ENCODE measurements at places on chromosomes 6 and 20.
A peak's percentile ranks its signal among the peaks of the same experiment; 100 is the strongest.

DNA sequence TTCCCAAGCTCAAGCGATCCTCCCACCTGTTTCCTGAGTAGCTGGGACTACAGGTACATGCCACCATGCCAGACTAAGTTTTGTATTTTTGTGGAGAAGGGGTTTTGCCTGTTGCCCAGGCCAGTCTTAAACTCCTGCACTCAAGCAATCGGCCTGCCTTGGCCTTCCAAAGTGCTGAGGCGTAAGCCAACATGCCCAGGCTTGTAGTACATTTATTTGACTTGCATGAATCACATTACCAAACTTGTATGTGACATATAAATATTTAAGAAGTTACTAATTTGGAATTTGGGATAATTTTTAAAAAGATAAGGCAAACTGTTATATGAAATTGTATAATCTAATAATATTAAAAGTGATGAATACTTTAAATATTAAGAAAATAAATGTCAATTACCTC lies 157.6 kb downstream of the MCHR2 start:
- no peak for DNase-seq

DNA sequence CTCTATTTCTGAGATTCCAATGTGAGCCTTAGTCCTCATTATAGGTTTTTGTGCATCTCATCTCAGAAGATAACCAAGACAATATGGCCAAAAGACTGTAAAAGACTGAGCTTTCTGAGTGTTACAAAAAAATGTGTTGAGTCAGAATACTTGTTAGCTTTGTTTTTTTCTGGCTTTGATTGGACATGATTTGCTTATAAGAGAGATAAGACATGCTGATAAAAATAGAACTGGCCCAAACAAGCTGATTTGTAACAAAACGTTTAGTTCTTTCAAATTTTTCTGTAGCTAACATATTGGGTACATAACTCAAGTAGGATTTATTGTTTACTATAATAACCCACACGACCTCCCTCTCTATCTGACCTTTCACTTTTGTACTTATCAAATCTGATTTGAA lies 32.9 kb downstream of the FILIP1 start:
- DNase-seq, result no peak

DNA sequence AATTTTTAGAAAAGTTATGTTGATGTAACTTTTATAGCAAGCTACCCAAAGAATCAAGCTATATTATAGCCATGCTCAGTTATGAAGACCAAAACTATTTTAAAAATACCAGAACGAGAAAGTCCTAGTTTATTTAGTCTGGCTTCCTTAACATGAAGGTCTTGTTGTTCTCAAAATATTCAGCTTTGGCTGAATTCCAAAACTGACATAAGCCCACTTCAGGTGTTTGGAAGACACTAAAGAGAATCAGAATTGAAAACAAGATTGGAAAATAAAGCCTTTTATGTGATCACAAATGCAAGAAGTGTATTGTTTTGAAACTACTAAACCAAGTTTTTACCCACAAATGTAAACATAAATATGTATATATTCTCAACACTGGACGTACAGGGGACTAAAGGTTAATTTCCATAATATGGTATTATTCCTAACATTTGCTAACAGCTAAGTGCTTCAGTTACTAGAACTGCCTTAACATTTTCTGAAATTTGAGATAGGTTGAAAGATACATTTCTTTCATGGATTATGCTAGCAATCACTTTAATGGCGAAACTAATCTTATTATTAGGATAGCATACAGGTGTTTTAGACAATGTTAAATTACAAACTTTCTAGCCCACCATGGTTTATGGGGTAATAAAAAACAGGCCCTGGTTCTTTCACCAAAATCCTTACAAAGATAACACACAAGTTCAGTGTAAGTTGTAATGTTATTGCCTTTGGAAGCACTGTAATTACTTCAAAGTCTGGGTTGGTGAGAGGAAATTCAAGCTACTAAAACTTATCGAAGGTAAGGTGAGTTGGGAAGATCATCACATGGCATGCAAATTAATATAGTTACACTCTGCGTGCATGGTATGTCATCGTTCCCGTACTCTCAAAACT lies 1.6 kb downstream of the MAP3K5 start:
- no peak for DNase-seq

DNA sequence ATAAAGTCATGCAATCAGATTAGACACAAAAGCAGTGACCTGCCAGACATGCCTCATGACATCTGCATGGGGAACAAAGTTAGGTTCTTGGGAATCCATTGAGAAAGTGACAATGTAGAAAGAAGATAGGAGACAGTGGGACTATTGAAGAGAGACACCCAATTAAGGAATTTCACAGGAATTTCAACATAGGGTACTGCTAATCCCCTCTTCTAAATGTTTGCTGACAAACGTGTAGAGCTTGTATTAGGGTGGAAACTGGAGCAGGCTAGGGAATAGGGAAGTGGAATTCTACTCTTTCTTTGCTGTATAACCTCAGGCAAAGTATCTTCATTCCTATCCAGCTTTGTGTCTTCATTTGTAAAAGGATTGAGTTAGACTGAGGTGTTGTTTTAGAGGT lies 409.4 kb upstream of the SASH1 start:
- DNase-seq, result no peak

- DNase-seq, result no peak
These were observed 17.6 kb upstream of the SNAI1 start for GRCh38 chr20:49964964-49965780.

DNA sequence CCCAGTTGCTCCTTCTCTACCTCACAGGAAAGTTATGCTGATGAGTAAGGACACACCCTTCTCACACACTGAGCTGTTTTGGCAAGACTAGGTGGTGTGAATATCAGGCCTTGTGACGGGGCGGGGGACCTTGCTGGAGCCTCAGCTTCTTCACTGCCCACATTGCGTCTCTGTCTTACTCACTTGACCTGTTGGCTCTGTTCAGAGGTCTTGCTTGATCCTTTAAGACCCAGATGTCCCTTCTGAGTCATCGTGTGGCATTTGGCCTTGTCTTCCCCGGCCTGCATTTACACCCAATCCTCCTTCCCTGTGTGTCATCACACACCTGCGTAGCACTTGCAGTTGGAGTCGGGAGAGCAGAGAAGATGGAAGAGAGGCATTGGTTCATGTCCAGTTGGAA lies 8.3 kb upstream of the PRND start:
- no peak for DNase-seq

DNA sequence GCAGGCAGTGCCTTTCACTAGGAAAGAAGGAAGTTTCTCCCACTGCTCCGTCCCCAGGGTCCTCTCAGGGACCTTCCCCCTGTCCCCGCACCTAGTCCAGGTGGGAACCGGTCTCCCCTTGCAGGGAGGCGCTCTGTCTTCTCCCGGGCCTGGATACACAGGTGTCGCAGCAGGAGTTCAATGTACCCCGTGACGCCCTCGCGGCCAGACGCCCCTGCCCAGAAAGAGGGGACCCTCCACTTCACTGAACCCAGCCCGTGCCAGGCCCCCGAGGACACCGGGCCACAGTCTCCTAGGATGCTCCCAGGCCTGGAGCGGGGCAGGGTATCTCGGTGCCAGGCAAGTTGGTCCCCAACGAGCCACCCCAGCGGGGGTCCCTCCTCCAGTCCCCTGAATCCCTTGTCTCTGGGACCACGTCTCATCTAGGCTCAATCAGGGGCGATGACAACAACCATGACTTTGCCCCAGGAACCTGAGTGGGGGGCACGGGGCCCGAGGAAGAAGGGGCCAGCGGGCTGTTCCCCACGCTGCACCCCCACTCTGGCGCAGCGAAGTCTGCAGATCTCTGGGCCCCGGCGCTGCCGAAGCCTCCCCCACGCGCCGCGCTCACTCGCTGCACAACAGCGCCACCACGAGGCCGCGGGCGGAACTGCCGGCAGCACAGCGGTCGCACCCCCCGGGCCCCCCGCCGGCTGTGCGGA lies 103.0 kb downstream of the EDN3 start:
- DNase-seq, result no peak

GRCh38 chr6:169292338-169293124 lies 38.9 kb upstream of the THBS2 start:
- DNase-seq, result peak; percentile 93

DNA sequence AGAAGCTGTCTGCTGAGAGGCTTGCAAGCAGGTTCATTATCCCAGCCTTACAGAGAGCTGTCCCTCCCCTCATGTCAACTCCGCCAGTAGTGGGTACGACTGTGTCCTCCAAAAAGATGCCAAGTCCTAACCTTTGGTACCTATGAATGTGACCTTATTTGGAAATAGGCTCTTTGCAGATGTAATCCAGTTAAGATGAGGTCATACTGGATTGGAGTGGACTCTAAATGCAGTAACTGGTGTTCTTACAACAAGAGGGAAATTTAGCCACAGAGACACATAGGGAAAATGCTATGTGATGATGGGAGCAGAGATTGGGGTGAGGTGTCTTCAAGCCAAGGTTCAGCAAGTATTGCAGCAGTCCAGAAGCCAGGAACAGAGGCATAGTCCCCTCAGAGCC lies 90.8 kb upstream of the FOXP4 start:
- DNase-seq, result no peak

GRCh38 chr20:44747166-44748004 lies 1.7 kb downstream of the KCNK15 start:
- no peak for DNase-seq

GRCh38 chr6:87900160-87900698 lies 147.4 kb upstream of the SPACA1 start:
- DNase-seq, result no peak

GRCh38 chr6:76697585-76697984 lies 625.1 kb upstream of the IMPG1 start:
- DNase-seq, result no peak

DNA sequence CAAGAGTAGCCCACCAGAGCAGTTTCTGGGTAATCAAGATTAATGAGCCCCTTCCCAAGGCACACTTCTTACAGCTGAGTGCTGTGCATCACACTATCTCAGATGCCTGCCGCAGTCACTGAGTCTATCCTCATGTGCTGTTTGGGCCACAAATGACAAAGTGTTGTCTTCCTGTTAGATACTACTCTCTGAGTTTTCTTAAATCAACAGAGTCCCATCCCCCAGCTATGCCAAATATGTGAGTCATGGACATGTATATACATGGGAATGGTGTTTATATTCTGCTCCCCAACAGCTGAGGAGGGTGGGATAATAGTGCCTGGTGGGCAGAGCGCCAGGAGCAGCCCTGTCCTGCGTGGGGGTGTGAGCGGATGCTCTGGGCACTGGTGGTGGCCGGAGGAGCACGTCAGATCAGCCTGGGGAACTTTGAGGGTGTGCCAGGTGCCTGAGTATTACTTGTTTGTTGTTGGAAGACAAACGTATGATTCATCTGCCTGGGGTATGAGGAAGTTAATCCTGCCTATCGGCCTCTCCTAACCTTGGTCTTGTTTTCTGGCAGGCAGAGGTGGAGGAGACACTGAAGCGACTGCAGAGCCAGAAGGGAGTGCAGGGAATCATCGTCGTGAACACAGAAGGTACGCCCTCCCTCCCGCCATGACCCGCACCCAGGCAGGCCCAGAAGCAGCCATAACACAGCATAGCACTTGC lies 9.6 kb downstream of the DYNLRB1 start:
- DNase-seq, result peak; percentile 98

DNA sequence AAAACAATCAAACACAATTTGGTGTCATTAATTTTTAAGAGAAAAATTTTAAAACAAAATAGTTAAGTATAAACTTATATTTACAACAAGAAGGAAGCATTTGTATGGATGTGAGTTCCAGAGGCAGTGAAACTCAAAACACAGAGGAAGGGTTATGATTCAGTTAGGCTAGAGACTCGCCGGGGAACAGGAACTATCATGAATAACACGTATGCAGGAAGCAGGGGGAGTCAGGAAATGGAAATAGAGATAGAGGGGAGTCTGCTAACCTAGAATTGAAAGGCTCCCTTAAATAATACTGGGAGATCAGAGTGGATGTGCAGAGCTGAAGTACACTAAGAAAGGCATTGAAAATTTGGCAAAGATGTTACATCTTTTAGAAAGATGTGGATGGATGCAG lies 14.2 kb upstream of the HLA-DRB1 start:
- DNase-seq, result no peak

GRCh38 chr20:43939762-43940121 lies 25.1 kb downstream of the TOX2 start:
- DNase-seq, result no peak

GRCh38 chr6:91442342-91442741 lies 855.5 kb upstream of the MAP3K7 start:
- DNase-seq, result no peak

- no peak for DNase-seq
These were observed 98.8 kb upstream of the CEP85L start for GRCh38 chr6:118750143-118750542.

- DNase-seq, result peak; percentile 57
These were observed 1.3 kb downstream of the NUP153 start for GRCh38 chr6:17705428-17705777.

DNA sequence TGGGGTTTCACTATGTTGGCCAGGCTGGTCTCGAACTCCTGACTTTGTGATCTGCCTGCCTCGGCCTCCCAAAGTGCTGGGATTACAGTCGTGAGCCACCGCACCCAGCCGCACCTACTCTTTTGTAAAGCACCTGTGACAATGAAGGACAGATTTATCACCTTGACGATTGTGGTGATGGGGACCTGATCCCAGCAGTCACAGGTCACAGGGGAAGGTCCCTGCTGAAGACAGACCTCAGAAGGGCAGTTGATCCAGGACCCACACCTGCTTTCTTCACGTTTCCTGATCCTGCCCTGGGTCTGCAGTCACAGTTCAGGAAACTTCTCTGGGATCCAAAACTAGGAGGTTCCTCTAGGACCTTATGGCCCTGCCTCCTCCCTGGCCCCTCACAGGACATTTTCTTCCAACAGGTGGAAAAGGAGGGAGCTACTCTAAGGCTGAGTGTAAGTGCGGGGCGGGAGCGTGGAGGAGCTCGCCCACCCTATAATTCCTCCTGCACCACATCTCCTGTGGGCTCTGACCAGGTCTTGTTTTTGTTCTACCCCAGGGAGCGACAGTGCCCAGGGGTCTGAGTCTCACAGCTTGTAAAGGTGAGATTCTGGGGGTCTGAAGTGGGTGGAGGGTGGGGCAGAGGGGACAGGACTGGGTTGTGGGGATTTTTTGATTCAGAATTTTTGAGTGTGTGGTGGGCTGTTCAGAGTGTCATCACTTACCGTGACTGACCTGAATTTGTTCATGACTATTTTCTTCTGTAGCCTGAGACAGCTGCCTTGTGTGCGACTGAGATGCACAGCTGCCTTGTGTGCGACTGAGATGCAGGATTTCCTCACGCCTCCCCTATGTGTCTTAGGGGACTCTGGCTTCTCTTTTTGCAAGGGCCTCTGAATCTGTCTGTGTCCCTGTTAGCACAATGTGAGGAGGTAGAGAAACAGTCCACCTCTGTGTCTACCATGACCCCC lies 3.0 kb downstream of the HLA-E start:
- no peak for DNase-seq

DNA sequence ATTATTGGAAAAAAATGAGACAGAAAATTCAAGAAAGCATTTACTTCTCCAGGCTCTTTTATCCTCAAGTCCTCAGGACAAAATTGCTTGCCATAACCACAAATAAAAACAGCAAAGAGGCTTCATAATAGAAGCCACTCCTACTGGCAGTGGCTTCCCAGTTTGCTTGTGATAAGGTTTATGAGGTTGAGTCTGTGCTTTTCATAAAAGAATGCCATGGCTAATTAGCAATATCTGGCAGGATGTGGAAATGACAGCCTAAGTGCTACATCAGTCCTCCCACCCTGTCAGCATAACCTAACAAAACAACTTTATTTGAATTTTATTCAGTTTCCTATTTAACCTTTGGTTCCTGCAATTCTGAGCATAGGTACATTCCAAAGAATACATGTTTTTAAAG lies 80.9 kb upstream of the HTR1E start:
- DNase-seq, result no peak

All from GM04504 (cell line).